ENCODE measurements at places on chromosomes 7 and 10.

DNA sequence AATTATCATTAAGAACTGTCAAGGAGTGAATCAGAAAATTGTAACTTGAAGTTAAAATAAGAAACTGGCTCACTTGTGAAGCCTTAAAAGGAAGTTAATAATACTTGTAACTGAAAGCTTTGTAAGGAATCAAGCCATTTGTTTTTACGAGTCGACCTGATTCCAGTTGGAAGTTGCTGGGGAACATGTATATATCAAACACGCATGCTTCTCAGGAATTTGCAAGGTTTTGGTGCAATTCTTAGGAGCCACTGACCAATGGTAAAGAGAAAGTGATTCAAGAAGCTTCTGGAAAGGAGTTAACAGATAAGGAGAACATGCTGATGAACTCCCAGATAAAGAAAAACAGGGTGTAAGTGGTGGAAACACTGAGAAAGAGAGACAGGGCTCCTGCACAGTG is 56.4 kb downstream of the ETV1 start:
- DNase-seq: peak; percentile 29

GRCh38 chr10:79135790-79136189 is 67.0 kb downstream of the ZMIZ1 start:
- no peak for DNase-seq

GRCh38 chr10:118816471-118817168 is 61.9 kb upstream of the CACUL1 start:
- DNase-seq: no peak

DNA sequence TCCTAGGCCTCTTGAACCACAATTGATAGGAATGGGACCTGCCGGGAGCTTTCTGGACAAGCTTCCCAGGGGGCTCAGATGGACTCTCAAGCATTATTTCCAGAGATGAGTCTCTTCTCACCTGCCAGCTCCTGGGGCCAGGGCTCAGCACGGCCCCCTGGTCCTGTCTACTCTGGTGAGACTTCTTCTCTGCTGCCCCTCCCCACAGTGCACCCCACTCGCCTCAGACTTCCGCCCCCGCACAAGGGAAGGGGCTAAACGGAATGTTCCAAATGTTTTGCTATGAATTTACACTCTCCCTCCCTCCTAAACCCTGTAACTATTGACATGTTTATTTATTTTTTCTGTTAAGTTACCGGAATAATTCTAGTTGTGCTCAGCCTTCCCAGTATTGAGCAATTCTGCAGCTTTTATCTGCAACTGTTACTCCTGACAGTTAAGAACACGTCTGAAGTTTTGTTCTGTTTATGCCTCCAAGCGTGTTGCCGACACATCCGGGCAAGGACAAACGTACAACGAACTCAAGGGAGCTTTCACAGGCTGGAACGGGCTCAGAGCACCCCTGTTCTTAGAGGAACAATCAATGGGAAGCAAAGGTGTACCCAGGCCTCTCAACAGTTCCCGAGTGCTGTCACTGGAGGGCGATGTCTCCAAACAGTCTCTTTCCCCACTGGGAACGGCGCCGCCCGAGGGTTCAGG is 55.2 kb downstream of the FHIP2A start:
- peak; percentile 84 for DNase-seq

DNA sequence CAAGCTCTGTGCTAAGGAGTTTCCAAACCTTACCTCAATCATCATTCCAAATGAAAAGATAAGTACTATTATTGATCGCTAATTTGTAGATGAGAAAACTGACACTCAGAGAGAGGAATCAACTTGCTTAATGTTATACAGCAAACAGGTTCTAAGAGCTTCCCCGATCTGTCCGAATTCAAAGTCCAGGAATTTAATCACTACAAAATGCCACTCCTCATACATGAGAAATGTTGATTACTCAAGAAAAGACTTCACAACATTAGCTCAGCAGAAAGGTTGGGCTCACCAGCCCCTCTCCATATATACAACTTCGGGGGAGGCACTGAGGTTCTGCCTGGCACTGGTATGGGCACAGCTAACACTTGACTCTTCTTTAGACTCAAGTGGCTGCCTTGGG is 80.7 kb downstream of the SLC16A9 start:
- DNase-seq: no peak

- no peak for DNase-seq
Observed at GRCh38 chr10:58237014-58237834, 30.5 kb downstream of the IPMK start.

GRCh38 chr7:137940656-137941518 is 61.0 kb downstream of the CREB3L2 start:
- no peak for DNase-seq

DNA sequence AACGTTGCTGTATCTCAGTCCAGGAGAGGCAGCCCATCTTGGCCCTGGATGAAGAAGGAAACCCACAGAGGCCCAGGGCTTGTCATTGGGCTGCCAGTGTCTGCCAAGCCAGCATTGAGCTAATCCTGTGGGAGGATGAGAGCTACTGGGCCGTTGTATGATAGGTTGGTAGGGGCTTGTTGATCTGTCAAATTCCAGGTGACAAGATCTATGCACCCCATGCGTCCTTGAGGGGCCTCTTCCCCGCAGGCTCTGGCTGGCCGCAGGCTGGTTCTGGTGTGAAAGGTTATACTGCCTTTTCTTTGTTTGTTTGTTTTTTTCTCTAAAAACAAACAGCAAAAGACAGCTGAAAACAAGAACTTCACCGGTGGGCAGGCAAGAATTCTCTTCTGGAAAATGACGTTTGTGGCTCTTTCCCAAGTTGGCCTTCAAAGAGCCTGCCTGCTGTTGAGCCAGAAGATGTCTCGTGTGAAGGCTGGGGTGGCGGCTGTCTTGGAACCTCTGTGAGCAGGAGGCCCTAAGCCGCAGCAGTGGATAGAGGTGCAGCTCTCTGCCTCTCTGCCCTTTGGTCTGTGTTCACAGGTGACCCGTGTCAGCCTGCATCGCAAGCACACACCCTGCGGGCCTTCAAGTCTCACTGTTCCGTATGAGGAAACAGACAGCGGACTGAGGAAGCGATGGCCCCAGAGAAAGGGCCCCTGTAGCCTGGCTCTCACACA is 23.3 kb downstream of the CYP17A1 start:
- DNase-seq: no peak

DNA sequence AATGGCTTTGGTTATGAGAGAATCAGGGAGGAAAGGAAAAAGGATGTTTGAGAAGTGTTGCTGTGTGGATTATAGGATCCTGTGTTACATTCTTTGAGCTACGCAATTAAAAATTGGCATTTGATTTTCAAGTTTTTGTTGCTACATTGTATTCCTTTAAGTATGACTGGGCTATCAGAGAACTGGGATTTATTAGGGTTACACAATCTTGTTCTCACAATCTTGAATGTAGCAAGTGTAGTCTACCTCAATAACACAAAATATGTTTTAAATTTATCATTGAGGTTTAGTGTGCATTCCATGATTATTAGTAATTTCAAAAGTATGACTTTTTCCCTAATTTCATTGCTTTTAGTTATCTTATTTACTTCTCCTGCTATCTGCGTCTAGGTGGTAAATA is 113.9 kb downstream of the CACNB2 start:
- DNase-seq: no peak

- no peak for DNase-seq
Observed at GRCh38 chr7:95919556-95919955, 147.2 kb downstream of the DYNC1I1 start.

- no peak for DNase-seq
Observed at GRCh38 chr10:129474642-129475041, 7.6 kb downstream of the MGMT start.

DNA sequence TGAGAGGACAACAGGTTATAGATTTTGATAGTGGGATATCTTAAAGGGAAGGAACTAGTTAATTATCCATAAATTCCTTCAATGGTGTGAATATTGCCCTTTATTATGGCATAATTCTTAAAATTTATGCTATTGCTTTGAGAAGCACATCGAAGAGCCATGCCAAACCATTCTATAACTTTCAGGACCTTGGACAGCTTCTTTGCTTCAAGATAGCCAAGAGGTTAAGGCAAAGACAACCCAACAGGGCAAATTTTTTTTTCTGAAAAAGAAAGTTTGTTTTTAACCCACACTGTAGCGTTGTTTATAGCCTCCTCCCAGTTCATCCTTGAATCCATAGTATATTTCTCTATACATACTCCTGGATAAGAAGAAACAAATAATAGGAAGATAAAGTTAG is 103.2 kb downstream of the NRG3 start:
- peak; percentile 72 for DNase-seq

DNA sequence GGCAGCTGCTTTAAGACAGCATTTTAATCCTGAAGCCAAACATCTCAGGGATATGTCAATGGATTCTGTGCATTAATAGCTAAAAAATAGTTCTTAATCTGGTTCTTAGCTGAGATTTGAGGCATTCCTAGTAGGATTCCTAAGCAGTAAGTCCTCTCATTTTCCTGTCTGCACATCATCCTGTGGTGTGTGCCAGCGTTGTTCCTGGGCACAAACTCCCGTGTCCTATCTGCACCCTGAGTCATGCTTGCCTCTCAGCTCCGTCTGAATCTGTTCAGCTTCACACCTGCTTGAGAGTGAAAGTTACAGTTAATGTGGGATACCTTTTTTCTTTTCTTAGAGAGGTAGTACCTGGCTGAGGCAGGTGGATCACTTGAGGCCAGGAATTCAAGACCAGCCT is 19.5 kb downstream of the BAG3 start:
- no peak for DNase-seq

DNA sequence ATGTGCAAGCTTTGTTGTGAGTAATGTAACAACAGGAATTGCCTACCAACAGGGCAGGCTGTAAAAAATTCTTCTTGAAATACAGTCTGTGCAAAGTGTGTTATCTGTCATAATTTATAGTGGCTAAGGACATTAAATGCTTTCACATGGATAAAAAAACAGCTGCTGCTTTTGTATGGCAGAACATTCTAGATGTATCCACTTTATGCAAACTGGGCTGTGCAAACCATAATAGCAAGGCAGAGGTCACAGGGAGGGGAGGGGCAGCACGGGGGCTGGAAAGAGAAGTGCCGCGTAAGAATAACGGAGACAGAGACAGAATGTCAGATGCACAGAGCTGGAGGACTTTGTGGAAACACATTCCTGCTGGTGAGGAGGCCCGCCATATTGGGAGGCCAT is 86.1 kb downstream of the VOPP1 start:
- DNase-seq: no peak

- DNase-seq: no peak
Observed at GRCh38 chr10:11108356-11108755, 90.7 kb downstream of the CELF2 start.
